ENCODE measurements at places on chromosomes 11 and 22.

- no peak for DNase-seq
These were observed 435.4 kb downstream of the TMEM135 start for GRCh38 chr11:87473174-87473573.

- no peak for DNase-seq
These were observed 8.1 kb downstream of the OR10W1 start for GRCh38 chr11:58259983-58260382.

DNA sequence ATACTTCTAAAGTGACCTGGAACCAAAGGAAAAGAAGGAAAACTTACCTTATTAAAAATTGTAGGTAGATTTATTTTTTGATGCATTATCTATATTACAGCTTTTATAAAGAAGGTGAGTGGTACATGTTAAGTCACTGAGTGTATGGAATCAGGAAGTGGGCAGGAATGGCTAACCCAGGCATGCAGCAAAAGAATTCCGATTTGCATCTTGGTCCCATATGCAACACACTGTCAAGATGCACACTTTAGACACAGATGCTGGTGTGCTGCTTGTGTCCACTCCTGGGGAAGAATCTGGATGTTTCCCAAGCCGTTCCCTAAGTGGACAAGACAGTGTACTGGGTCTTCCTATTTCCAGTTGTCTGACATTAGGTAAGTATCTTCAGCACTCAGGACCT is 99.9 kb upstream of the SORL1-AS1 start:
- no peak for DNase-seq

GRCh38 chr22:50014655-50015401 is 2.3 kb upstream of the IL17REL start:
- peak; percentile 30 for DNase-seq

DNA sequence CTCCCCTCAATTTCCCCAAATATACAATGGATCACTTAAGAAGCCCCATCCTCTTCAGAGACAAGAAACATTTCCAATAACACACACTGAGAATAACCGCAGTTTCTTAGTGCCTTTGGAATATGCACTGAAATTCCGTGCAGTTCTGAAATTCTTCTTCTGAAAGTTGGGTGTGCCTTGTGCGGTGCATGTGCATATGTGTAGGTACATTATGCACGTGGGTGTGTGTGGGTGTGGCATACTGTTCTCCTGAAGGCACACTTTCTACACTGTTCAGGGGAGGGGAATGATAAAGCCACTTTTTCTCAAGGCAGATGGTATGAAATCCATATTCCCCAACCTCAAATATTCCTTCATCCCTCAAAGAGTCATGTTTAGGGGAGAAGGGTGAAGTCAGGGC is 1.7 kb downstream of the EXPH5 start:
- DNase-seq = no peak

GRCh38 chr11:77069969-77070582 is 3.3 kb downstream of the CAPN5 start:
- no peak for DNase-seq

DNA sequence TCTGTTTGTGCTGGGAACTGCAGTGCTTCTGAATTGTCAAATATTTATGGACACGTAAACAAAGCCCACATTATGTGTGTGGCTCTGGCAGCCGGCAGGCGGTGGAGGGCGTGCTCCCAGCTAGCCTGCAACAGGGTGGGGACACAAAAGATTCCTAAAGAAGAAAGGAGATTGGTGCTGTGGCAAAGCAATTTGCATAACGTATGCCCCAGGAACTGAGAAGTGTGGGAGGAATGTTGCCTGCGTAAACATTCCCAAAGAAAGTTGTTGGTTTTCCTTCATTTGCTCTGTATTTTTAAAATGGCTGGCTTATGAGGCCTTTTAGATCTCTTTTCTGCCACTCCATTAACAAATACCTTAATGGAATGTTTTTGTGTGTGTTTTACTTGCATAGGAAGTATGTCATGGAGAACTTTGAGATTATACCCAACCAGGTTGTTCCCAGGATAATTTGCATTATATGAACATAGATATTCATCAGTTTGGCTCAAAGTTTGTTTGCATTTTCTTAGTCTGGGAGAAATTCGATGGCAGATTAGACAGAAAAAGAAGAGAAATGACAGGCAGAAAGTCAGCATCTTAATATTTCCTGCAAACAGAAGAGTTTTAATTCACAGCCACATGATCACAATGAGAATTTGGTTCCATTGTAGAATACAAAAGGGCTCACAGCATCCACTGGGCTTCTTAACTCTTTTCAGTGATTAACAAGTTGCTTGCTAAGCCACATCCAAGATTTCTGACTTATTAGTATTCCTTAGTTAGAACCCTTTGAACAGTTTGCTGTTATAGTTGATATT is 41.8 kb upstream of the DLAT start:
- DNase-seq = no peak

DNA sequence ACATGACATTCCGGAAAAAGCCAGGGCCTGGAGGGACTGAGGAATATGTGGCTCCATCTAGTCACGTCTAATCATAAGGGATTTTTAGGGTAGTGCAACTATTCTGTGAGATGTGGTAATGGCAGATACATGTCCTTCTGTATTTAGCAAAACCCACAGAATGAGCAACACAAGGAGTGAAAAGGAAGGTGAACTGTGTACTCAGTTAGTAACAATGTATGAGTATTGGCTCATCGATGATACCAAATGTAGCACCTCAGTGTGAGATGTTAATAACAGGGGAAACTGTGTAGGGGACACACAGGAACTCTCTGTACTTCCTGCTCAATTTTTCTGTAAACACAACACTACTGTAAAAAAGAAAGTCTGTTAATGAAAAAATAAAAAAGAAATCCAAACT is 42.0 kb upstream of the CARS1 start:
- DNase-seq = peak; percentile 11

DNA sequence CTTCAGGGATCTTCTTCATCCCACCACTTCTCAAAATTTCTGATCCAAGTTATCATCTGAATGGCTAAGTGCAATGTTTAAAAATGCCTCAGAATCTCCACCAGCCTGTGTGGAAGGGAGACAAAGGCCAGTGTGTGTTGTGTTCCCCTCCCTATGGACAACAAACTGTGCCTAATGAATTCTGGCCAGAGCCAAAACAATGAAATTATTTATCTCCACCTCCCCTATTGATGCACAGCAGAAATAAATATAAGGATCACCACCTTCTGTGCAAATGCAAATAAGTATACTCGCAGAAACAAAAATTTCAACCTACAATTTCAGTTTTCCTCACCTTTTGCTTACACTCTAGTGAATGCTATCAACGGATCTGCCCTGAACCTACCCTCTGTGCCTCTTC is 75.8 kb downstream of the GAB2 start:
- no peak for DNase-seq

DNA sequence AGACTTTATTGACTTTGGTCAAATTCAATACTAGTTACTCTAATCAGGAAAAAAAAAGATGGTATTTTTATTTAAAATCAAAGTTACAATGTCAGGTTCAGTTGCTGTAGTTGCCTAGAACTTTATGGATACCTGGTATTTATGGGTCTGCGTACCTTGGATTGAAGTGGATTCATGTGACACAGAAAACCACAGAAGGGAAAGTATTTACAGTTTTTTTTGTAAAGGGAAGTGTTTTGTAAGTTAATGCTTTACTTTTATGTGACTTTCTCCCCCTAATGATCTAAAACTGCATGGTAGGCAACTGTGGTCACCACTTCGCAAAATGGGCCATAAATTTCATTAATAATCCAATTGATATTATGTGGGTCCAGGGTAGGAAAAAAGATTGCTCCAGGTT is 65.2 kb upstream of the ADA2 start:
- DNase-seq = no peak

GRCh38 chr22:45709060-45709739 is 37.6 kb downstream of the ATXN10 start:
- DNase-seq = no peak

DNA sequence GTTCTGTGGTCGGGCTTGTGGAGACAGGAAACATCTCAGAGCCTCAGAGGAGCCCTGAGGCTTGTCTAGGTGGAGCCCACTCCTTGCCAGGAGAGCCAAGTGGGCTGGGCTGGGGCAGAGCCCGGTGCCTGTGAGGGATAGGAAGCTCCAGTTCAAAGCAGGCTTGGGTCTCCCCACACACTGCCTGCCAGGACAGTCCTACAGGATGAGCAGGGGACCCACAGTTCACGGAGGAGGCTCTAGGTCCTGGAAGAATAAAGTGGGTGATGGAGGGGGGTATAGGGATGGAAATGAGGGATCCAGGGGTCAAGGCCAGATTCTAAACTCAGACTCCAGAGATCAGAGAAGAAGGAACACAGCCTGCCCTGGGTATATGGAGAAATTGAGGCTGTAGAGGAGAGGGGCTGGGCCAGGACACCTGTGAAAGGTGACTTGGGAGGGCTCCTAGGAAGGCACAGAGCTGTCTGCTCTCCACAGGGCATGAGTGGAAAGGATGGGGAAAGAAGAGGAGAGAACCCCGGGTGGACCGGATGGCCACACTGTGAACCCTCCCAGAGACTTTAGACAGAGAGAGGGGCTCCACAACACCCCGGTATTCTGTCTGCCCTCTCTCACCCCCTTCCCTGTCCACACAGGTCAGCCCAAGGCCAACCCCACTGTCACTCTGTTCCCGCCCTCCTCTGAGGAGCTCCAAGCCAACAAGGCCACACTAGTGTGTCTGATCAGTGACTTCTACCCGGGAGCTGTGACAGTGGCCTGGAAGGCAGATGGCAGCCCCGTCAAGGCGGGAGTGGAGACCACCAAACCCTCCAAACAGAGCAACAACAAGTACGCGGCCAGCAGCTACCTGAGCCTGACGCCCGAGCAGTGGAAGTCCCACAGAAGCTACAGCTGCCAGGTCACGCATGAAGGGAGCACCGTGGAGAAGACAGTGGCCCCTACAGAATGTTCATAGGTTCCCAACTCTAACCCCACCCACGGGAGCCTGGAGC is 7.4 kb downstream of the IGLL5 start:
- no peak for DNase-seq

GRCh38 chr11:126892756-126893155 is 107.8 kb downstream of the KIRREL3 start:
- DNase-seq = no peak

GRCh38 chr22:30038219-30038618 is 42.0 kb upstream of the HORMAD2 start:
- DNase-seq = no peak

- DNase-seq = no peak
These were observed 22.4 kb downstream of the CPT1A start for GRCh38 chr11:68819362-68819761.

DNA sequence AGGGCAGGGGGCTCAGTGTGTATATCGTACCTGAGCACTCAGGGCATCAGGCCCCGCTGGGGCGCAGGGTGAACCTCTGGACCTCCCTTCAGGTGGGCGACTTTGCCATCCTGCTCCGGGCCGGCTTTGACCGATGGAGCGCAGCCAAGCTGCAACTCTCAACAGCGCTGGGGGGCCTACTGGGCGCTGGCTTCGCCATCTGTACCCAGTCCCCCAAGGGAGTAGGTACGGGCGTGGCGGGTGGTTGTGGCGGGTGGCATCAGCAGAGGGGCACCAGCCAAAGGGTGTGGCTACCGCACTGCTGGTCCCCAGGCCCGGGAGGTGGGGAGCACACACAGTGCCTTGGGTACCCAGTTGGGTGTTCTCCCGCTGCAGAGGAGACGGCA is 6.3 kb downstream of the SLC39A13 start:
- DNase-seq = no peak

- no peak for DNase-seq
These were observed 2.8 kb downstream of the DUSP8 start for GRCh38 chr11:1569251-1569780.

- DNase-seq = no peak
These were observed 4.4 kb downstream of the TMPRSS6 start for GRCh38 chr22:37105154-37105553.

- DNase-seq = no peak
These were observed 29.1 kb upstream of the NARS2 start for GRCh38 chr11:78603792-78604191.

DNA sequence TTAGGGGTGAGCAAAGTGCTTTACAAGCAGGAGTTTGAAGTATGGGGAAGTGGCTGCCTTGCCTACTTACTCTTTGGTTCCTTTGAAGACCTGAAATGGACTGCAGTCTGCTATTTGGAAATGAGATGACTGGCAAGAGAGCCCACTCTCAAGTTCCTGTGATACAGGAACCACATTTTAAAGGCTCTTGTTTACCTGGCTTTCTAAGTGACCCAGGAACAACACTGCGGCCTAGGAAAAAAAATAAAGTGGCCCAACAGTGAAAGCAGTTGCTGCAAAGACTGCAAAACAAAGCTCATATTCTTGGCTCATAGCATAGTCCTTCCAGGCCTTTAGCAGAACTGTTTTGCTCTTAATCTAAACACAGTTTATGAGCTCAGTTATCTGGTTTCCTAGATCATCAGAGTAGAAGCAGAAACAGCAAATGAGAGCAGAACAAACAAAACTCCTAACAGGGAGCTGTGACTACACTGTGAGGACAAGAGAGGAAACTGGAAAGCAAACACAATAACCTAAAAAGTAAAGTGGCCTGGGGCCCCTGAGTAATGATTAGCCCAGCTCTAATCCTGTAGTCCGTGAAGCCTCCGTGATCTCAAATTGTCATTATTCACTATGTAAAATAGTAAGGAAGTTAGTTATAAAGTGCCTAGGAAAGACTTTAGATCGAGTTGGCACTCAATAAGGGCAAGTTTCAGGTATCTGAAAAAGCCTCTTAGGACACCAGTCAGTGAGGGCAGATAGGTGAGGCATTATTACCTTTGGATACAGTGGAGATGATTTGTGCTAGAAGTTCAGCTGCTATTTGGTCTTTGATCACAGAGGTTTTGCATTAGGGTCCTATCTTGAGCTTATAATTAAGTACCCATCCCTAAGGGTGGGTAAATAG is 11.5 kb downstream of the CCDC117 start:
- no peak for DNase-seq

DNA sequence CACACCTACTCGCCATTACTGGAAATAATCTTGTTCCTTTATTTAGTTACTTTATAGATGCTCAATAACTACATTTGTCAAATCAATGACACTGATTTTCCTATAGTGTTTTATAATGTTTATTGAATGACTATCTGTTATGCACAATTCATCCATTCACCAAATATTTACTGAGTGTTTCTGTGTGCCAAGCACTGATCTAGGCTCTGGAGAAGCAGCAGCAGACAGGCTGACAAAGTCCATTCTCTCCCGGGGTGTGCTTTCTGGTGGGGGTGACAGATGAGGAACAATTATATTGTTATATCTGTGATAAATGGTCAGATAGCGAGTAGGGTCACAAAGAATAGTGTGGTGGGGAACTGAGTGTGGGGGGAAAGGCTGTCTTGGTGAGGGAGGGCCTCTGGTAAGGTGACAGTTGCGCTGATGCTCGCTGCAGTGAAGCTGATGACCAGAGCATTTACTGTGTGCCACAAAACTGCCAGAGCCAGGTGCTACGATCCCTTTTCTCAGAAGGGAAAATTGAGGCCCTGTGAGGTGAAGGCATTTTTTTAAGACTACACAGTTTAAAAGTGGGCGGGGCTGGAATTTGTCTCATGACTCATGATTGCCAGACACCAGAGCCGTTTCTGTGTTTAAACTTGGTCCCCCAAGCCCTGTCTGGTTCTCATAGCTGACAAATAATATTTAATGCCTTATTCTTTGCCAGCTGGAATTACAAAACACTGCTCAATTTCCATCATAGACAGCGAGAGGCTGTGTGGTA is 10.2 kb downstream of the PACS1 start:
- peak; percentile 78 for DNase-seq
